ENCODE measurements at places on chromosomes 16 and 17. TPM values are rescaled to one million over a fixed set of nuclear protein-coding genes. Genes with fewer than 3 reads are reported as not detected.

CCDC102A gene
- 7.1 TPM for total RNA-seq

GRIN2C gene
- total RNA-seq = 0.07 TPM

TPSB2 gene
- not detected for total RNA-seq

FOXL1 gene
- not detected for total RNA-seq

FKBP10 gene
- total RNA-seq = 0.36 TPM

DUS1L gene
- total RNA-seq = 132 TPM

PSMC3IP gene
- total RNA-seq = 42.2 TPM

TNFRSF13B gene
- total RNA-seq = not detected

TMEM100 gene
- total RNA-seq = not detected

CCDC47 gene
- 40.5 TPM for total RNA-seq

CARD14 gene
- not detected for total RNA-seq

ABAT gene
- 3.1 TPM for total RNA-seq

NPTX1 gene
- 10.4 TPM for total RNA-seq

HS3ST3A1 gene
- total RNA-seq = 1.1 TPM

FAM171A2 gene
- 0.12 TPM for total RNA-seq

GP1BA gene
- not detected for total RNA-seq

CDK10 gene
- total RNA-seq = 128 TPM

NPB gene
- total RNA-seq = 0.12 TPM

VTN gene
- not detected for total RNA-seq

PLLP gene
- total RNA-seq = 0.25 TPM

KRTAP2-3 gene
- not detected for total RNA-seq

CCL16 gene
- not detected for total RNA-seq

SMIM5 gene
- not detected for total RNA-seq

C16orf74 gene
- total RNA-seq = 0.50 TPM

ARHGAP44 gene
- total RNA-seq = not detected

NATD1 gene
- total RNA-seq = 2.1 TPM

C17orf50 gene
- not detected for total RNA-seq

CSH1 gene
- total RNA-seq = not detected

MYL4 gene
- not detected for total RNA-seq

C1QTNF8 gene
- not detected for total RNA-seq

KCTD13 gene
- total RNA-seq = 25.8 TPM

TMEM235 gene
- not detected for total RNA-seq

DNASE1L2 gene
- 0.62 TPM for total RNA-seq

ZG16 gene
- total RNA-seq = not detected

OR3A3 gene
- total RNA-seq = not detected

CTRB1 gene
- not detected for total RNA-seq

CANT1 gene
- total RNA-seq = 51.0 TPM

GNG13 gene
- total RNA-seq = not detected

RHBDF2 gene
- total RNA-seq = 13.4 TPM

ZNF830 gene
- total RNA-seq = 18.7 TPM

HOXB7 gene
- 0.29 TPM for total RNA-seq

Data from activated naive CD4-positive, alpha-beta T cell treated with anti-CD3 and anti-CD28 coated beads for 36 hours (primary cell).